ENCODE measurements at places on chromosomes 12 and 14.

GRCh38 chr12:19946550-19946949 lies 421.8 kb upstream of the PDE3A start:
- no peak for DNase-seq

DNA sequence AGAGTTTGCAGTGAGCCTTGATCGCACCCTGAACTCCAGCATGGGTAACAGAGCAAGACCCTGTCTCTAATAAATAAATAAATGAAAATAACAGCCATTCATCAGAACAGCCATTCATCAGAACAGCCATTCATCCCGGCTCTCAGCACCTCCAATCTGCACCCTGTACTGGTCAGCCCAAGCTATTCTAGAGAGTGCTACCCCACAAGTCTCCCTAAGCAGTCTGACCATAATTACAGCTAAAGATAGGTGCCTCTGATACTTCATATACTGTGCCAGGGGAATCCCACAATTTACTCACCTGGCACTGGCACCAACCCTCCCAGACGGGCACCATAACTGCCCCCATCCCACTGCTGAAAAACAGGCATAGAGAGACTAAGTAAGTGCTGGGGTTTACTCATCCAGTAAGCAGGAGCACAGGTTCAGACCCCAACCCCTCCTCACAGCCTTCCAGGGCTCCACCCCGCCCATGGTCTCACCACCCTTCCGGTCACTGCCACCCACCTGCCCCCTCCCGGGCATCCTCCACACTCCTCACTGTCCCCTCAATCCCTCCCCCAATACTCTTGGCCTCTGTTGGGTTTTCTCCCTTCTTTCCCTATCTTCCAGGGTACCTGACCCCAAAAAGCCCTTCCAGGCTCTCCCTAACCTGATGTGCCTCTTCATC lies 15.2 kb upstream of the EIF5 start:
- DNase-seq = no peak

DNA sequence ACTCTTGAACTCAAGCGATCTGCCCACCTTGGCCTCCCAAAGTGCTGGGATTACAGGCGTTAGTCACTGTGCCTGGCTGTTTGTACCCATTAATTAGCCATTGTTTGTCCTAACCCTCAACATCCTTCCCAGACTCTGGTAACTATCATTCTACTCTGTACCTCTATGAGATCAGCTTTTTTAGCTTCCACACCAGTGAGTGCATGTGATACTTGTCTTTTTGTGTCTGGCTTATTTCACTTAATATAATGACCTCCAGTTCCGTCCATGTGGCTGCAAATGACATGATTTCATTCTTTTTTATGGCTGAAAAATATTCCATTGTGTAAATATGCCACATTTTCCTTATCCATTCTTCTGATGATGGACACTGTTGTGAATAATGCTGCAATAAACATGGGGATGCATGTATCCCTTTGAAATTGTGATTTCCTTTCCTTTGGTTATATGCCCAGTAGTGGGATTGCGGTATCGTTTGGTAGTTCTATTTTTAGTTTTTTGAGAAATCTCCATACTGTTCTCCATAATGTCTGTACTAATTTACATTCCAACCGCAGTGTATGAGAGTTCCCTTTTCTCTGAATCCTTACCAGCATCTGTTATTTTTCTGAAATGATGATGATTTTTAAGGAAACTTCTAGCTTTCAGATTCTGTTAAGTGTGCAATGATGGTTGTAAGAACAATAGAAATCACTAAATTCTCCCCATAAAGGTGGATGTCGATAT lies 6.7 kb upstream of the PPP4R3A start:
- no peak for DNase-seq

DNA sequence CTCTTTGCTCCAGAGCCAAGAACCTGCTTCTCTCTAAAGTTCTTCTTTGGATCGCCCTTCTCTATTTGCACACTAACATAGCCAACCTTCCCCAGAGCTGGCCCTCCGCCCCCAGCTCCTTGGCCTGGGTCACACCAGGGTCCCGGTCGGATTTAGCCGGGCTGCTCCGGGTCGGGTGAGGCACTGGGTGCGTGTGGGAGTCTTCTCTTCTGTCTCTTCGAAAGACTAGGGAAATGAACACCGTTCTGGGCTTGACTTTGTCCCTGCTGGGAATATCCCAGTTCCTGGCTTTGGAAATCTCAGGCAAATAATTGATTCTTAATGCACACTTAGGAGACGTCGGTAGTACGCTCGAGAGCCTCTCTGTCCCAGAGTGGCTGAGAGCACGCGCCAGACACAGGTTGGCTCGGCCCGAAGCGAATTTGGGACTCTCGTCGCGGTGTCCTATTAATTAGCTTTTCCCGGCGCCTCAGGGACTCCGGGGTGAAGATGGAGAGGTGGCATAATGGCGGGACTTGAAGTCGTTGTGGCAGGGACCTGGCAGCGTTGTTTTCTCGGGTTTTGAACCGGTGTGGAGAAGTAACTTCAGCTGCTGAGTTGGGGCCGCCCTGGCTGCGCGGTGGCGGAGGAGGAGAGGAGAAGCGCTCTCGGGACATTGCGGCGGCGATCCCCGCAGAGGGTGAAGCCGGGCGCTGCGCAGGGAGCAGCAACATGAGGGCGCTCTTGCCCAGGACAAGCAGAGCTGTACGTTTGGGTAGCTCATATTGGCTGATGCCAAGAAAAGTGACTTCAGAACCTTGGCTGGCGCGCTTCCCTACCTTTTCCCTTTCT lies 7.5 kb downstream of the FOXG1 start:
- DNase-seq = peak; percentile 75

DNA sequence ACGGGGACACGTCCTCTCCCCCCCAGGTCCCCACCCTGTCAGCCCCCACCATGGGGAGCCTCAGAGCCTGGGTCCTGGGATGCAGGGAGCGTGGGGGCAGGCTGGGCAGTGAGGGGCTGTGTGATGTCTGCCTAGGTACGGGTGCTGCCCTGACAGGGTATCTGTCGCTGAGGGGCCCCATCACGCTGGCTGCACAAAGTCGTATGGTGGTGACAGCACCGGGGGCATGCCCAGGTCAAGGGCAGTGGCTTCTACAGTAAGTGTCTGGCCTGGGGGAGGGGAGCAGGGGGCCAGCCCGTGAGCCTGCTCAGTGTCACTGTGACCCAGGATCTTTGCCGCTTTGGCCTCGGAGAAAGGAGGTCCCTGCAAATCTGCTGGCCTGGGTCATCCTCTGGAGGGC lies 23.3 kb downstream of the PAPLN start:
- no peak for DNase-seq

GRCh38 chr12:27555925-27556778 lies 32.1 kb downstream of the PPFIBP1 start:
- no peak for DNase-seq

GRCh38 chr12:84689638-84690037 lies 223.0 kb downstream of the SLC6A15 start:
- no peak for DNase-seq

DNA sequence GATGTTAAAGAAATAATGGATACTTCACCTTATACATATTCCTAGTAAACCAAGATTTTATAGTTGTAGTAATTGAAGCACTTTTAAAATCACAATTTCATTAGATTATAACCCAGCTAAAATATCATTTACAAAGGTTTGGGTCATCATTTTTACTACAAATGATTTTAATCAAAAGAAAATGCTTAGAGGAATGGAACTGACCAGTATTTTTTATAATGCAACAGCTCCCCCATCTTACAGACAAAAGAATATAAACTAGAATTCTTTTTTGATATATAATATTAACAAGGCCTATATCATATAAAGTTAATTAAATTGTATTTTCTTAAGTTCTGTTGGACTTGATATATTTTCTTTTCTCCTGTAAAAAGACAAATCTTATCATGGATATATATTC lies 20.4 kb upstream of the LRFN5 start:
- DNase-seq = no peak

Measured in NCI-H1436 treated with DMSO at 0.1 percent for 48 hours (cell line).